T-helper 17 cell (primary cell): ENCODE measurements at places on chromosomes 13 and 19.

DNA sequence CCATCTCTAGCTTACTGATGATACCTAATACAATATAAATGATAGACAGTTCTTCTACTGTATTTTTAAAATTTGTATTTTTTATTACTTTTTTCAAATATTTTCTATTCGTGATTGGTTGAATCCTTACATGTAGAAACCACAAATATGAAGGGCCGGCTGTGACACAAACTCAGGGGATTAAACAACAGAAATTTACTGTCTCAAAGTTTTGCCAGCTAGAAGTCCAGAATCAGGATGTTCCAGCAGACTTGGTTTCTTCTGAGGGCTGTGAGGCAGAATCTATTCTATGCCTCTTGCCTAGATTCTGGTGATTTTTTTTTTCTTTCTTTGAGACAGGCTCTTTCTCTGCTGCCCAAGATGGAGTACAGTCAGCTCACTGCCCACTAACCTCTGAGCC, 13.8 kb downstream of the FPR1 start:
- DNase-seq = no peak

DNA sequence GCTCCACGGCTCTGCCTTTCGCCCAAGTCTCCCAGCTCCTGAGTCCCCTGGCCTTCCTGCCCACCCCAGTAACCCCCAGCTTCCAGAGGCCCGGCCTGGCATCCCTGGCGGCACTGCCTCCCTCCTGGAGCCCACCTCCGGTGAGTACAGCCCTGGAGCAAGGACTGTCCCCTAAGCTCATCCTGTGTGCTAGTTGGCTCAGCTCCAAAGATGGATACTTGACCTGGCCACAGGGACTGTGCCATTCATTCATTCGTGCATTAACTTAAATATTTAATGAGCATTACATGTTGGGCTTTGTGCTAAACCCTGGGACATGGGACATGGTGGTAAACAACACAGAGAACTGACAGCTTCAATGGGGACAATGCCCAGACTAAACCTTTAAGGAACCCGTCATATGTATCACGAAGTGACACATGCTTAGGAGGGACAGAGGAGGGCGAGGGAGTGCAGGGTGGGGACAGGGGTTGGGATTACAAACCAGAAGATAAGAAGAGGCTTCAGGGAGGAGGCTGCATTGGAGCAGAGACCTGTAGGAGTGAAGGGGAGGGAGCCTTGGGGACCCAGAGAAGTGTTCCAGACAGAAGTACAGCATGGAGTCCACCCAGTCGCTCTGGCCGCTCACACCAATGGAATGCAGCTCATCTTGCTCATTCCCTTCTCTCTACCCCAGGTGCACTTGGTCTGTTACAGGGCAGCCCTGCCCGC, 6.9 kb upstream of the OVOL3 start:
- no peak for DNase-seq

DNA sequence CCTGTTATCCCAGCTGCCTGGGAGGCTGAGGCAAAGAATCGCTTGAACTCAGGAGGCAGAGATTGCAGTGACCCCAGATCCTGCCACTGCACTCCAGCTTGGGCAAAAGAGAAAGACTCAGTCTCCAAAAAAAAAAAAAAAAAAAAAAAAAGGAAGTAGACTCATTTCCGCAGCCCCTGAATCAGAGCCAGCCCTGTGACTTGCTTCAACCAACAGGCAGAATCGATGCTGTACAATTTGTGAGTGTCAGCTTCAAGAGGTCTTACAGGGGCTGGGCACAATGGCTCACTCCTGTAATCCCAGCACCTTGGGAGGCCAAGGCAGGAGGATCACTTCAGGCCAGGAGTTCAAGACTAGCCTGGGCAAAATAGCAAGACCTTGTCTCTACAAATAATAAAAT, 12.8 kb downstream of the ANKRD27 start:
- DNase-seq = no peak

DNA sequence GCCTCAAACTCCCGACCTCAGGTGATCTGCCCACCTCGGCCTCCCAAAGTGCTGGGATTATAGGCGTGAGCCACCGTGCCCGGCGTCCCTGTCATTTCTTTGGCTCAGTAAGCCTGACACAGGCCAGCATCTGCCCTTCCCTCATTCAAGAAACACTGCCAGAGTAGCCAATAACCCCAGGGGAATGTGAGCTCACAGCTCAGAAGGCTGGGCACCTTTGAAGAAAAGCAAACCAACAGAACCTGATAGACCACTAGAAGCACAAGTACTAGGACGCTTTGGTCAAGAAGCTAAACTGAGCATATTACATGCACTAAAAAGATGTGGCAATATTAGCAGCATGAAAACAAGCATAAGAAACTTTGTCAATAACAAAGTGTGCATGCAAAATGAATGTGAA, 14.2 kb downstream of the SIGLEC5 start:
- DNase-seq = no peak
